ENCODE measurements at places on chromosomes 13 and 19.

DNA sequence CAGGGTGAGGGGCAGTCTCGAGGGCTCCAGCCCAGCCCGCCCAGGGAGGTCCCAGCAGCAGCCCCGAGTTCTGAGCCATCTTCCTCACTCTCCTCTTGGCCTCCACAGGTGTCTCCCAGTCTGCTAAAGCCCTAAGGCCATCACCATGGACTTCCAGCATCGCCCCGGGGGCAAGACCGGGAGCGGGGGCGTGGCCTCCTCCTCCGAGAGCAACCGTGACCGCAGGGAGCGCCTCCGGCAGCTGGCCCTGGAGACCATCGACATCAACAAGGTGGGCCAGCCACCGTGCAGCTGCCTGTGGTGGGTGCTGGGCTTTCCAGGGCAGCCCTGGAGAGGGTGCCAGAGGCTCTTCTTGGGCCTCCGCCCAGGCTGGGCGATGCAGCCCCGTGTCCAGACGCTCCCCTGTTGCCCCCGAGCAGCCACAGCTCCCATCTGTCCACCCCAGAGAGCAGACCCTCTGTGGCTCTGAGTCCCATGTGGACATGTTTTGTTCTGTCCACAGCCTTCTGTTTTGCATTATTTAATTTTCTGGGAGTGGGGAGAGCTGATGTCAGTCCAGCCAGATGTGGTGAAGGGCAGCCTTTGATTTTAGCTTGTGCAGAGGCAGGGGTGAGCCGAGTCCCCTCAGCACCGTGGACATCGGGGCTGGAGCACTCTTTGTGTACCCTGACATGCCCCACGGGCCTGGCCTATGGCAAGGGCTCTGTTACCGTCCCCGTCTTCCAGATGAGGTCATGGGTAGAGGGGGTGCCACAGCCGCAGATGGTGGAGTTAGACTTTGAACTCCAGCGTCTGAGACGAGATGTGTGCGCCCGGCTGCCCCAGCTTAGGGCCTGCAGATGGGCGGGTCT, 5.6 kb upstream of the AMH start:
- no peak for DNase-seq

- peak; percentile 33 for DNase-seq
Observed at GRCh38 chr19:10074153-10074552, 12.0 kb upstream of the SHFL start.

DNA sequence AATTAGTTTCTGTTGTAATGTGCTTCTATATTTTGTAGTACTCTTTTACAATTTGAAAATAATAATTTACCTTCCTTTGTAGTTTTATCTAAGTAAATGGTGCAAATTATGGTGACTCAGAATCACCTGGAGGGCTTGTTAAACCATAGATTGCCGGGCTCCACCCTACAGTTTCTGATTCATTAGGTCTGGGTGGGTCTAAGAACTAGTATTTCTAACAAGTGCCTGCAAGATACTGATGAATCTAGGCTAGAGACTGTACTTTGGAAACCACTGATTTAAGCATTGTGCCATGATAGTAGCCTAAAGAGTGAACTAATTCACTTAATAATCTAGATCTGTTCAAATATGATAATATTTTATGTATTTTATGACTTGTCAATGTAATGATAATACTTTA, 437.4 kb upstream of the SPRY2 start:
- DNase-seq: no peak

DNA sequence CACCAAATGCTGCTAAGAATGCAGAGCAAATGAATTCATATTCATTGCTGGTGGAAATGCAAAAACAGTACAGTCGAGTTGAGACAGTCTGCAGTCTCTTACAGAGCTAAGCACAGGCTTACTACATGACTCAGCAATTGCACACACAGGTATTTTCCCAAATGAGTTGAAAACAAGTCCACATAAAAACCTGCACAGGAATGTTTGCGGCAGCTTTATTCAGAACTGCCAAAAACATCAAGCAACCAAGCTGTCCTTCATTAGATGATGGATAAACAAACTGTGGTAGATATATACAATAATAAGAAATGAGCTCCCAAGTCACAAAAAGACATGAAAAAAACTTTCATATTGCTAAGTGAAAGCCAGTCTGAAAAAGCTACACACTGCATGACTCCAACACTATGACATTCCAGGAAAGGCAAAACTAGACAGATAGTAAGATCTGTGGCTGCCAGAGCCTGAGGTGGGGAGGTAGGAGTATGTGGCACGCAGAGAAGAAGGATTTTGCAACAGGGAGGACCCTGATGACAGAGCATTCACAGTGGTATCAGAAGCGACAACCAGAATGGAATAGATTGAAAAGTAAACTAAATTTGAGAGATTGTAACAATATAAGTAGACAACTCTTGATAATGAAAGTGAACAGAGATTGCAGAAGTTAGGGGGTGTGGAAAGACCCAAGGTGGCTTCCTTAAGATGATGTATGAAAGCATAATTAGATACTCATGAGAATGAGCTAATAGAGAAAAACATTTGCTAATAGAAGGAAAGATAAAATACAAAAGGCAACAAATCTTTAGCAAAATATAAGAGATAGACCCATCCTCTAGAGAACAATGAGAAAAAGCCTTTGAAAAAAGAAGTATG, 52.7 kb downstream of the TSC22D1 start:
- no peak for DNase-seq

DNA sequence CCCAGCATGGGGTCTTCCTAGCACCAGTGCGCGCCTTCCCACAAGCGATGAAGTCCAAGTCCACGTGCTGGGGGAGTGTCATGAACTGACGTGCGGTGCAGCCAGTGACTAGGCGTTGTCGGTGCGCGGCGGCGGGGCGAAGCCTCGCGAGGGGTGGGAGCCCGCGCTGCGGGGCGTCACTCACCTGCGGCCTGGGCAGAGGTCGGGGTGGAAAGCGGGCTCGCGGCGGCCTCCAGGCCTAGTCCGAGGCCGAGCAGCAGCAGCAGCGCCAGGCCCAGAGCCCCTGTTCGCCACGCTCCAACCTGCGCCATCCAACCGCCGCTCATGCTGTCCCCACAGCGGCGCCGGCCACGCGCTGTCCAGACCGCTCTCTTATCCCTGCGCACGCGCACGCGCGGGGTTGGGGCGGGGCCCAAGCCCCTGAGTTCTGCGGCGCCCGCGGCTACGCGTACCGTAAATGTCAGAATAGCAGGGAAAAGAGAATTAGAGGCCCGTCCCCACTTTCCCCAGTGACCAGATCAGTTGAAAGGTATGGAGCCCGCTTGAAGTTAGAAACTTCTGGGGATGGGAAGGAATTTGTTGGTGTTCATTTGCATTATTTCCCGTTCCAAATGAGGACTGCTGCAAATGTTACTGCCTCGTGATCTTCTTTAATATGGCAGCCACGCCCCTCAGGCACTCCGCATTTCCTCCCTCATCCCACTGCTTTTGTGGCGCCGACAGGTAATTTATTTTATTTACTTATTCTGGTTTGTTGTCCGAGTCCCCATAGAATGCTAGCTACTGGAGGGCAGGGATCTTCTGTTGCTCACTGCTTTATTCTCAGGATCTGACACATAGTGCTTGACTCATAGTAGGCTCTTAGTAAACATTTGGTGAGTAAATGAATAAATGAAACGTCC, at the start of gene CD320:
TSS of gene CD320 (minus strand) at position 394 of the 902 bp plus-strand sequence. CDS start at position 326, 68 bp downstream.
- DNase-seq: peak; percentile 81

GRCh38 chr19:35704218-35704617, at the start of gene ZBTB32:
TSS of gene ZBTB32 (plus strand) at chr19:35704558. CDS start at chr19:35714627, 10,069 bp downstream.
- no peak for DNase-seq

DNA sequence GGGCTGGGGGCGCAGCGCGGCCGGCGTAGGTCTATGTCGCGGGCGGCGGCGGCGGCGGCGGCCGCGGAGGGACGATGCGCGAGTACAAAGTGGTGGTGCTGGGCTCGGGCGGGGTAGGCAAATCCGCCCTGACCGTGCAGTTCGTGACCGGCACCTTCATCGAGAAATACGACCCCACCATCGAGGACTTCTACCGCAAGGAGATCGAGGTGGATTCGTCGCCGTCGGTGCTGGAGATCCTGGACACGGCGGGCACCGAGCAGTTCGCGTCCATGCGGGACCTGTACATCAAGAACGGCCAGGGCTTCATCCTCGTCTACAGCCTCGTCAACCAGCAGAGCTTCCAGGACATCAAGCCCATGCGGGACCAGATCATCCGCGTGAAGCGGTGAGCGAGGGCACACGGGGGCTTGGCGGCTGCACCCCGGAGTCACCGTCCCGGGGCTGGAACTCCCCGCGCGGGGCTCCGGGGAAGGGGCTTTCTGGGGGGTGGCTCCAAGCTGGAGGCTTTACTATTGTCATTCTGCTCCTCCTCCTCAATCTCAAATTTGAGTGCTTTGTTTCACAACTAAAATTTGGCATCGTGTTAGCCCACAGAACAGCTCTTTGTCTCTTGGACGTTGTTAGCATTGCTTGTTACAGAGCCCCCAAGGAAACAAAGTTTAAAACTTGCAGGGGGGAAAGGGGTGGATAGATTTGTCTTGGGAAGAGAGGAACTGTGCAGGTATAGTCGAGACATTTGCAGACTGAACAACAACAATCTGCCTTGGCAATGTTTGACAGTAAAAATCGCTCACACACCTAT, 630 bp downstream of the RAP2A start:
- peak; percentile 14 for DNase-seq

- no peak for DNase-seq
Observed at GRCh38 chr19:5893296-5893903, 10.2 kb downstream of the NDUFA11 start.

GRCh38 chr13:60226507-60226906, 62.8 kb upstream of the DIAPH3 start:
- DNase-seq: no peak

- no peak for DNase-seq
Observed at GRCh38 chr13:104798486-104798885, 1732.3 kb upstream of the SLC10A2 start.

DNA sequence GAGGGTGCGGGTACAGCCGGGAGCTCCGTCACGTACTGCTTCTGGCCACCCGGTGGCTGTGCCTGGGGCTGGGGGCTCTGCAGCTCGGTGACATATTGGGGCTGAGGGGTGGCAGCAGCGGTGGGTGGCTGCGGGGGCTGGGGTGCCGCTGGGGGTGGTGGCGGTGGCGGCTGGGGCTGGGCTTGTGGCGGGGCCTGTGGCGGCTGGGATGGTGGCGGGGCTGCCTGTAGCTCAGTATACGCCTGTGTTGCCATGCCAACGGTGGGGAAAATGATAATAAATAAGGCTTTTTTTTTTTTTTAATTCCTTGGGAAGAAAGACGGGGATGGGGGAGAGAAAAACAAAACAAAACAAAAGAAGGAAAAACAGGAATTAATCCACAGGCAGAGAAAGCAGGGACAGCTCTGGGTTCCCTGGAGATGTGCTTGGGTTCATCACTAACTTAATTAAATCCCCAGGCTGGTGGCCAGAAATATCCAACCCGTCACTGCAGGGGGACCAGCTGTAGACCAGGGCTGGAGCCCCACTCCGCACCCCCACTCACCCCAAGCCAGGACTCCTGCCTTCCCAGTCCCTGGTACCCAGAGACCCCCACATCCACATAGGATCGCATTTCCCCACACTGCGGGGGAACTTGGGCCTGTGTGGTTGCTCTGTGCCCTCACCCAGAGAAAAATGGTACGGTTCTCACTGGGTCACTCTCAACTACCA, 12.4 kb downstream of the RFX1 start:
- no peak for DNase-seq

DNA sequence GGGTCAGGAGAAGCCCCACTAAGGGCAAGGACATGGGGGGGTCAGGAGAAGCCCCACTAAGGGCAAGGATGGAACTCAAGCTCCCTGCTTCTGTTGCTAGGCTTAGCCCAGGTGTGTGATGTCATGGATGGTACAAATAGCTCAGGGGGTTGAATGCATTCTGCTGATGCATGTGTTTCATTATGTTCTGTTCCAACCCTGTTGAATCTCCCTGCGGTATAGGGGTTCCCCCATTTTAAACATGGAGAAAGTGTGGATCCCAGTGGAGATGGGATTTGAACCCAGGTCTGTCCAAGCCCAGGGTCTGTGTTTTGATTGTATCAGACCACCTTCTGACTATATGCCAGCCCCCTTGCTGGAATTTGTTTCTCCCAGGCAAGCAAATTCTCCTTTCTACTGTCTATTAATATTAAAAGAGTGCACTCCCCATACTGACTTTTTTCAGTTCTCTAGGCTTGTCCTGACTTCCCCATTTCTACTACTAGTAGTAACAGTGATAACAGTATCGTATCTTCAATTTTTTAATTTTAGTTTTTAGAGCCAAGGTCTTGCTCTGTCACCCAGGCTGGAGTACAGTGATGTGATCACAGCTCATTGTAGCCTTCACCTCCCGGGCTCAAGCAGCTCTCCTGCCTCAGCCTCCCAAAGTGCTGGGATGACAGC, 6.7 kb downstream of the ZNF865 start:
- DNase-seq: no peak

DNA sequence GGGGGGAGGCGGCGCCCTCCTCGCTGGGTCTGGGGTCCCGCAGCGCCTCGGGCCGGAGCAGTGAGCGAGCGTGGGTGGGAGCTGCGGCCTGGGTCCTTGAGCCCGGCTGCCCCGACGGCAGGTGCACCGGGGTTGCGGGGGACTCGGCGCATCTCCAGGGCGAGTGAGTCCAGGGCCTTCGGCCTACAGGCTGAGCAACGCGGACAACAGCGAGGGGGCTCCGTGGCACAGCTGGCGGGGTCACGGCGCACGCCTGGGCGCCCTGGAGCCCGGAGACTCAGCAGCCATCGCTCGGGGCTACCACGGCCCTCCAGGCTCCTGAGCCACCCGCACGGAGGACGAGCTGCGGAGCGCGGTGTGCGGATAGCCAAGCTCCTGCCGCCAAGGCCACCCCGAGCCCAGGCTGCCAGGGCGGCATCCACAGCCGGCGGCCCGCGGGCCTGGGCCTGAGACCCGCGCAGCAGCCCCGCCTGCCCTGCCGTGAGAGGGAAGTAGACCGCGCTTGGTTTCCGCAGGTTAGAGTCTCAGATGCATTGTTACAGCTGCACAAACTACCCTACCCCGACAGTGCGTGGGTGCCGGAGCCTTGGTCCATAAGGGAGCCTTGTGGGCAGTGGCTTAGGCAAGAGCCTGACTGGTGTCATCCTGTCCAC, 253.9 kb upstream of the SGCG start:
- DNase-seq: no peak

DNA sequence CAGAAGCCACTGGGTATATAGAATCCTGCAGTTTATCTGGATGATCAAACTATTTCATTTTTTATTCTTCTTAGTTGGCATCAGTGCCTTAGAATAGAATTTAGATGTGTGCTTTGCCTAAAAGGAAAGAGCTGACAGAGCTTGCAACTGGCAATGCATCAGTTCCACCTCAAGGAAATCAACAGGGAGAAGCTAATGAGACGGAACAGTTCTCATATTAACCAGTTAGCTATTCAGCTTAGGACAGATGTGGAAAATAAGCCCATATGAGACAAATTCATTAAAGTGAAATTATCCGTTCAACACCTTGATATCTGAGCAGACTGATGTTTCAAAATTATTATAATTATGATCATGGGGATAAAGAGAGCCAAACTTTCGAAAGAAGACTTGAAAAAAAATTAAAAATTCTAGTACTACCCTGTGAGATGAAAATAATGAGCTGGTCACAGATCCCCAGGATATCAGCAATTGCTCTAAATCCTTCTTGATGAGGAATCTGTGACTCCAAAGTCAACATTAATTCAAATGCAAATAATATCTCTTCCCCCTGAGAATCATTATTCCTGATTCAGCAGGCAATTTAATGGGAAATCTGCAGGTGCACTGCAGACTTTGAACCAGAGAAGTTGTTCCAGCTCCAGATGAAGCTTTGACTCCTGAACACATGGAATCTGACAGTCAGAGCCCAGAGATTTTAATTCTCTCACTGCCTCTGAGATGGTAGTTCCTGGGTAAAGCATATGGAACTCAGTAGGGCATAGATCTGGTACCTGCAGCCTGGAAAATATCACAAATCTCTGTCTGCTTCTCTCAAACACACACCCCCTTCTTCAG, 486.8 kb downstream of the FOXO1 start:
- no peak for DNase-seq

- no peak for DNase-seq
Observed at GRCh38 chr13:95862408-95862807, 185.5 kb downstream of the DNAJC3 start.

GRCh38 chr19:12888006-12888603, 1.1 kb upstream of the KLF1 start:
- DNase-seq: no peak
